MV-4-11 (cell line): ENCODE measurements at places on chromosomes 7 and 10.

DNA sequence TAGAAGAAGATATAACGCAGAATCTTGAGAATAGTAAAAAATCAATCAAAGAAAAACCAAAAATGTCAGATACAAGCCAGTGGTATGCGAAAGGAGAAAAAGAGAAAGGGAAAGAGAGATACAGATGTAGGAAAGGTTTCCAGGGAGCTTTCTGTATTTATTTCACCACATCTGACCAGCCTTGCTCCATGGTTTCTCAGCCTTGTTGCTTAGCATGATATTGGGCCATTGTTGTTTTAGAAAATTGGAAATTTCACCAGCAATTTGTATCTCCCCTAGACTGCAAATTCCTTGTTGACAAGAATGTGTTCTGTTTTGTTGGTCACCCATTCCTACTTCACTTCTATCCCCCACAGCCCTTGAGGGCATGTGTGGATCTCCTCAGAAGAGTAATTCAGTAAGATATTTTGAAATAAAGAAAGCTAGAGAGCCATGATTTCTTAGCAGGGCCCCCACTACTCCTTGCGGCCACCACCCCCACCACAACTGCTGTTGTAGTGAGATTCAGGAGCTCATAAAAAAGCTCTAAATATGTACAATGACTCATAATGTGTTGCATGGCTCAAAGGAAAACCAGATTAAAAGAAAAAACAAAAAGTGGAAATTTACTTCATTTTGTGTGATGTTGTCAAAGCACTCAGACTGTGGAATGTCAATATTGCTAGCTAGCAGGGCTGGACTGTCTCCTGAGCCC is 138.7 kb downstream of the CHRM2 start:
- DNase-seq = no peak

- no peak for DNase-seq
Measured at GRCh38 chr7:113805976-113806375, 112.8 kb downstream of the PPP1R3A start.

GRCh38 chr10:86327954-86328725 is 38.5 kb downstream of the GRID1 start:
- DNase-seq = no peak

GRCh38 chr7:25831831-25832411 is 320.1 kb upstream of the NFE2L3 start:
- DNase-seq = no peak

- DNase-seq = no peak
Measured at GRCh38 chr7:96314402-96315124, 7.3 kb downstream of the SLC25A13 start.

GRCh38 chr7:73900286-73900685 is 39.3 kb downstream of the TMEM270 start:
- no peak for DNase-seq
